Temporal lobe (tissue), 4 donors: ENCODE measurements at places on chromosomes 11 and 22. TPM values are rescaled to one million over a fixed set of nuclear protein-coding genes. Genes with fewer than 3 reads are reported as not detected.

Gene FGF3
- total RNA-seq: not detected

Gene MUC5AC
- 0.25 TPM for total RNA-seq

Gene DGCR6
- 6.4 TPM for total RNA-seq

Gene FAM180B
- 0.25 TPM for total RNA-seq

Gene PDGFD
- total RNA-seq: 8.6 TPM

Gene IGLL5
- not detected for total RNA-seq
